ENCODE measurements at places on chromosomes 2 and 18.

- no peak for DNase-seq
Observed at GRCh38 chr2:205915130-205915524, 170.8 kb downstream of the INO80D start.

GRCh38 chr2:172921532-172922236 lies 154.0 kb upstream of the MAP3K20 start:
- no peak for DNase-seq

DNA sequence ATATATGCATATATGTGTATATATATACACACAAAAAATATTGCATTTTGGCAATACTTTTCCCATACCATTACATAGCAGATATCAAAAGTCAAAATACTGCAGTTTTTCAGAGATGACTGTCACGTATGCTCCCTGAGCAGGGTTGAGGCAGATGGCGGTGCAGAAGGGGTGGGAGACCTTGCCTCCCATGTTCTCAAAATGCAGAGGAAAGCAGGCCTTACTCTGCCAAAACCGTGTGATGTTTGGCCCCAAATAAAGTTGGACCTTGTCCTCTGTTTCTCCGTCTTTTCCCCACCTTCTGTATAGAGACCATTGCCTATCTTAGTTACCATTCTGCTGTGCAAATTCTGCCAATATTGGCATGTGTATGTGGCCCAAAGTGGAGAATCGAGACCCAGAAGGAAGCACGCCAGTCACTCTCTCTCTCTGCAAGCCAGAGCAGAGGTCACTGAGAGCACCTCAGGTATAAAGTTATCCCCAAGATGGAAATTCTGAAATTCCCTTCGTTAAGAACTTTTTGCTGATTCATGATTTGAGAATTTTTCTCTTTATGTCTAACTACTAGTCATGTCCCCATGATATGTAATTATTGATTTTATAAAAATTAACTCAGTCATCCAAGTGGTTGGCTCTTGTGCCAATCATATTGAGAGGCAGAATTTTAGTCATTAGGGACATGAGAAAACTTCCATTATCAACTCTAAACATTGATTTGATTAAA lies 898.8 kb downstream of the EPHA4 start:
- DNase-seq, result no peak

DNA sequence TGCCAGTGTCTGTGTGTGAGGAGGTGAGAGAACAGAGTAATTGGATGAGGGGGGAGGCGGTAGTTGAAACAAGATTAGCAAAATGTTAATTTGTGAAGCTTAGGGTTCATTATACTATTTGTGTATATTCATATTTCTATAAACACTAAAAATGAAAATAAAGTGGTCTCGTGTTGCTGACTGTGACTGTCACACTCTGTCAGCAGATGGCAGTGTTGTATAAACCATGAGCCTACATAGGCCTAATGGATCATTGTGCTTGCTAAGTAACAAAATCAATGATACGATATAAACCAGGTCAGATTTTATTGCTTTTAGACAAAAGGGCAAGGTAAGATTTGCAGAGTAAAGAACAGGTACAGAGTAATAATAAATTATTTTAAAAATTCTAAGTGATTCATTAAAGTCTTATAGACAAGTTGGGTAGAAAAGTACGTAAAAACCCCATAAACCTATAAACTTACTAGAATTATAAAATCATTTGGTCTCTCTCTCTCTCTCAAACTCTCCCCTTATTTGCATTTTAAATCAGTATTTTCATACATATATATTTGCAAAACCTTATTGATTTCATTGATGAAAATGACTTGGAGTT lies 182.7 kb downstream of the RPIA start:
- no peak for DNase-seq

DNA sequence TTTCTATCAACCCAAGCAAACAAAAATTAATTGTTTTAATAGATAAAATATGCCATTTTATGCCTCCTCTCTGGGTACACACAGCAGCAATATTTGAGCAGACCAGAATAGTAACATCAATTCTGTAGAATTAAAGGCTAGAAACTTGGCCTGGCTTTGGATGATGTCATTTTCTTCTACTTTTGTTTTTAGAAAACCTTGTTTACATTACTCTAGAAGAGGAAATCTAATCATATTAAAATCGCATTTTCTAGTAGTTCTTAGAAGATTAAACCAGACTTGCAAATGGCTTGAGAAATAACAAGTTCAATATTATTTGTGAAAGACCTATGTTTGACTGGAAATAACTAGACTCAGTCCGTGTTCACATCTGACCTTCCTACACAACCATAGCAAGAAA lies 102.3 kb upstream of the RFX8 start:
- no peak for DNase-seq

- no peak for DNase-seq
Observed at GRCh38 chr2:47946593-47946992, 40.3 kb upstream of the FBXO11 start.

DNA sequence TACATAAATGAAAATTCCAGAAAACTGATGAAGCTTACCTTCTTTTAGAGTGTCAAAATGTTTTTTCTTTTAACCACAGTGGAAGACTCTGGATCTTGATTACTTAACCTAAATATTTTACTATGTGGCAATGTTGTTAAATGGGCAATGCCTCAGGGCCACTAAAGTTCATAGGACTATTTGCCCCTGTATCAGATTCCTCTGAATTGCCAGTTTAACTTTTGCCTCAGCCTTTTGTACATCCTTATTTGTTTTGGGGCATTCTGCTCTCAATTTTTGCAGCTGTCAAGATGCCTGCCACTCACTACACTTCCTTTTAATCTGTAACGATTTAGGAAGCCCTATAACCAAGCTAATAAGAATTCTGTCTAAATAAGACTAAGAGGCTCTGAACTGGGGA lies 31.7 kb upstream of the SERTAD2 start:
- DNase-seq, result no peak

DNA sequence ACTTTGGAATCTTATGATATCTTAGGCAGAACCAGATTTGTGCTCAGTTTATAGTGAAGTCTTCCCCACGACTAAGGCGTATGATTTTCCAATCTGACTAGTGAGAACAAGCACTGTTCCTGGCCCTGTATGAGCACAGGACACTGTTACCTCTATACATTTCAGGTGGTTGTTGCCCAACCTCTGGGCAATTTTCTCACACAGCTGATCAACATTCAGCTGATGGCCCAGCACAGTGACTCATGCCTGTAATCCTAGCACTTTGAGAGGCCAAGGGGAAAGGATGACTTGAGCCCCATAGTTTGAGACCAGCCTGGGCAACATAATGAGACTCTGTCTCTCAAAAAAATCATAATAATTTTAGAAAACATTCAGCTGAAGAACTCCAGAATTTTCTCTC lies 119.5 kb downstream of the ASXL3 start:
- DNase-seq, result no peak

GRCh38 chr2:189545418-189545817 lies 35.2 kb downstream of the SLC40A1 start:
- no peak for DNase-seq

- DNase-seq, result no peak
Observed at GRCh38 chr2:109715313-109715805, 78.7 kb upstream of the RGPD5 start.

DNA sequence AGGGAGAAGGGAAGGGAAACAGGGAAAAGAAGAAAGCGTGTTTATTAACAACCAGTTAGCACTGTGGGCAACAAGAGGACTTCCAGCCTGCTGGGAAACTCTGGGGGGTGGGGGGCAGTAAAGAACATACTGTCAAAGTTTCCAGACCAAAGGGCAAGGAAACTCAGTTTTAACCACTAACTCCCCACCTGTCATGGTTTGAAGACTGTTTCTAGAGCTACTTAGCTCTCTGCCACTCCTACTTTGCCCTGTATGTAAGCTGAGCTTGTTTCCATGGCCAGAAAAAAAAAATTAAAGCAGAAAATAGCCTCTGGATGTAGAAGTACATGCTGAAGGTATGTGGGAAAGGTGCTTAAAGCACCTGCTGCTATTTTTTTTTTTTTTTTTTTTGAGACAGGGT lies 11.0 kb upstream of the PTPN2 start:
- DNase-seq, result no peak

DNA sequence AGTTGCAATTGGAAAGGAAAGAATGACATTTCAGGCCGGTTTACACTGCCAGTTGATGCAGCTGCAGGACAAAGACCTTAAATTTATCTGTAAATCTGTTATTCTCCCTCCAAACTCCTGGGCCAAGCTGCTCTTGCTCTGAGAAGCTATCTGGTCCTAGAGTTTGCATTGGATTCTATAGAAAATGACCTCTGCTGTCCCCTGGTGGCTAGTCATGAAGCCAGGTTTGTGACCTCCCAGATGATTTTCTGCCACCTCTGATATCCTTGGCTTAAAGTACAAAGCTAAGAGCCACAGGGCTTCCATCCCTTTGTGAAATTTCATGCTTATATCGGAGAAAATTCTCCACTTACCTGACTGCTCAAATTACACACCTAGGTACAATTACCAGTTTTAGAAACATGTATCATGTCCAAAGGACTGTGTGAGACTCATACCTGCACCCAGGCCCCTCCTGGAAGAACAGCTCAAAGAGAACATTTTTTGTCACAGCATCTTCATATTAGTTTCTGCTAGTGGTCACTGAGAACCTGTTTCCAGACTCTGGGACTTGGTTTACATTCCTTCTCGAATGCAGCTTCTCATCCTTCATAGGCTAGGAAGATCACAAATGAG lies 28.9 kb upstream of the IER3IP1 start:
- no peak for DNase-seq

GRCh38 chr2:63712748-63713147 lies 124.0 kb downstream of the MDH1 start:
- no peak for DNase-seq

DNA sequence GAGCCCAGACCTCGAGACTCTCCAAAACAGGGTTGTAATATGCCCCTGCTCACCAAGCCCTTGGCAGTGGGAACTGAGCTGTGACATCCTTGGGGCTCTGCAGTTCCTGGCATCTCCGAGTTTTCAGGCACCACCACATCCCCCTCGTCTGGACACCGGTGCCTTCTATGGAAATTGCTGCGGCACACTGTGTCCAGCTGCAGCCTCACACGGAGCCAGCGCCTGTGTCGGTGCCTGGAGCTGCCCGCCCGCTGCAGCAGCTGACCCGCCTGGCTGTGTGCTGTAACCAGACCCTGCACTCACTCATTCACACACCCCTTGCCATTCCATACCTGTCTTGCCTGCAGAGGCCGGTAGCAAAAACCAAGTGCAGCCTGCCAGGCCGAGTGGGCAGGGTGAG lies 11.8 kb downstream of the IWS1 start:
- no peak for DNase-seq

DNA sequence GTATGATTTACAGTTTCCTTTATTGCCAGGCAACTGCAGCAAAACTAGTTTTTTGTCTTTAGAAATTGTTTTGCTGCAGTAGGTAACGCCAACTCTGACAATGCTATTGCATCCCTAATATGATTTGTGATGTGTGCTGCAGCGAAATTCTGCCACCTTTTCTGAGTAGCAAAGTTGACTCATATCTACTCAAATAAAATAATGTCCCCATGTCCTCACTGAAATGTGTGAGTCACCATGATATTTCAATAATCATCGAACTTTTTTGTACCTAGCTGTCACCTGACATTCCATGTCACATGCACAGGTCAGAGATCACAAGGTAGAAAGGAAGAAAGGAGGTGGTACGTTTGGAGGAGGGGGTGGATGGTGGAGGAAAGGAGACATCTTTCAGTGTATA lies 205.0 kb downstream of the RAD51AP2 start:
- DNase-seq, result no peak

DNA sequence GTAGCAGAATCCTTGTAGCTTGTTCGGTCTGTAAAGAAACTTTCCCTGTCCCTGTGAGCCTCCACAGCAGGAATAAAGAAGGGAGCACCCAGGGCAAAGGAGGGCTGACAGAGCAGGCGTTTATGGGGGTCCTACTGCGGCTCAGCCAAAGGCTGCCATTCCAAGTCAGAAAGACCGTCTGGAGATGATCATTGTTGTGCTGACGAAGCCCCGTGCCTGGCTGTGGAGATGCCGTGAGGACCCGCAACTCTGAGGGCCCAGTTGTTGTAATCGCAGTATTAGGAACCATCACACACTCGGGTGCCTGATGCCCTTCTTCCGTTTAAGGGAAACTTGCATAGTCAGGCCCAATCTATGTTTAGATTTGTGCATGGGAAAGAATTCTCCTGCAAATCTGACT lies 16.9 kb upstream of the VWA3B start:
- DNase-seq, result no peak

- no peak for DNase-seq
Observed at GRCh38 chr18:74631623-74632350, 34.1 kb downstream of the ZNF407 start.

GRCh38 chr18:7482342-7482741 lies 84.8 kb upstream of the PTPRM start:
- no peak for DNase-seq

- DNase-seq, result no peak
Observed at GRCh38 chr2:197042739-197043196, 116.3 kb upstream of the PGAP1 start.

- peak; percentile 53 for DNase-seq
Observed at GRCh38 chr2:55136138-55136541, 85.9 kb upstream of the RTN4 start.

GRCh38 chr2:159411460-159411859 lies 125.0 kb upstream of the WDSUB1 start:
- no peak for DNase-seq

GRCh38 chr2:237184919-237185552 lies 99.3 kb downstream of the COPS8 start:
- DNase-seq, result no peak

DNA sequence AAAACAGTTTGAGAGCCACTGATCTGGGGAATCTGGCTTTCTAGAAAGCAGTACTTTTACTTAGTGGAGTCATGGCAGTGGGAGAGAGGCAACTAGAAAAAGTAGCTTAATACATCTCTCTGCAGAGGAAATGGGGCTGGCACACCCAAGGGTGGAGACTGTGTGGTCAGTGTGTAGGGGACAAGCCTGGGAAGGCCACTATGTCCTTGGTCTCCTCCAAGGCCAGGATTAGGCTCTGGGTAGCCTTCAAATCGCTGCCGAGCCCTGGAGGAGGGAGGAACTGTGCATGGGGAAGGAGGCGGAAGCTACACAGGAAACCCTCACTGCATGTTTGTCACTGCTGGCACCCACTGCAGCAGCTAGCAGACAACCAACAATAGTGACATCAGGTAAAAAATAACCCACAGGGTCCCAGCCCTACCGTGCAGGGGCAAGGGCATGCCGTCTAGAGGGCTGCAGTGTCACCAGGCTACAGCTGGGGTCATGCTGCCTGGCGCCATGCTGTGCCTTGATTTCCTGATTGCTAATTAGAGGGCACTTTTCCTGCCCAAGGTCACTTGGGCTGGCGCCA lies 34.8 kb downstream of the LBH start:
- DNase-seq, result peak; percentile 27

DNA sequence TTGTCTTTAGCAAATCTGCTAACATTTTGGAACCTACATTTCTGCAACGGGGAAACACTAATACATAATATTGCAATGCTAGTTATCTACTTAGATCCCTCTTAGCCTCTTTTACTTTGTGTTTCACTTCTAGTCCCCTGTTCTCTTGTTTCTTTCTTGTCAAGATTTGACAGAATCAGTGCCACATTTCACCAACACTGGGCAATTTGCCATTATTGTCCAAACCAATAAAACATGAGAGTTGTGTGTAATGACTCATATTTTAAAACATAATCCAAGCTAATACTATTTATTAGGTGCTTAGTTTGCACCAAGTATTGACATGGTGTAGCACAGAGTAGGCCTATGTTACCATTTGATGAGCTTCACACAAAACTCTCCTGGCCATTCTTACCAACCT lies 33.7 kb upstream of the ACVR1C start:
- no peak for DNase-seq

All from mucosa of gallbladder (tissue), 1 donor.